ENCODE measurements at places on chromosomes 5 and 9.

DNA sequence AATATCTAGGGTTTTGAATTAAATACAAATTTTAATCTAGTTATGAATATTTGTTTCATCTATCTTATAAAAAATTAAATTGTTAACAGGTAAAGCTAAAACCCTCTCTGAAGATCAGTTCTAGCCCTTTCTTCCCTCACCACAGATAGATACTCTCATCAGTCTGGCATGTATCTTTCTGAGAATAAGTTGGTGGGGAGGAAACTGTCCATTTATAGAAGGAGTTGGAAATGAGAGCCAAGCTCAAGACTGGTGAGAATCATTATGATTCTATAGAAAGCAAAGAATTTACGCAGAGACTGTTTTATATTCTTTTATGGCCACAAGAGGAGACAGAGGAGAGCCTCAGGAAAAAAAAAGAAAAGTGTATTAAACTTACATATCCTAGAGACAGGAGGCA is 59.0 kb downstream of the STARD4 start:
- no peak for DNase-seq

DNA sequence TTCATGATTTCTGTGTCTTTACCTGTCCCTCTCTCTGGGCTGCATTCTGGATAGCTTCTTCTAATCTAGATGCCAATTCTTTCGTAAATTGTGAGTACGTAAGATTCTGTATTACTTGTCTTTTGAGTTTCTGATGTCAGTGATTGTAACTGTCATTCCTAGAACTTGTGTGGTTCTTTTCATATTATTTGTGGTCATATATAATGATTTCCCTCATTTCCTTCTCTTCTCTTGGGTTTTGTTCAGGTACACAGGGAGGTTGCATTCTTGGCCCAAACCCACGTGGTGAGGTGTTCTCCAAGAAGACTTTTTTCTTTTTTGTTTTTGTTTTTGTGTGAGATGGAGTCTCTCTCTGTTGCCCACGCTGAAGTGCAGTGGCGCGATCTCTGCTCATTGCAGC is 13.8 kb downstream of the UGCG start:
- no peak for DNase-seq

- no peak for DNase-seq
Observed at GRCh38 chr5:41794471-41794870, 75.8 kb downstream of the OXCT1 start.

DNA sequence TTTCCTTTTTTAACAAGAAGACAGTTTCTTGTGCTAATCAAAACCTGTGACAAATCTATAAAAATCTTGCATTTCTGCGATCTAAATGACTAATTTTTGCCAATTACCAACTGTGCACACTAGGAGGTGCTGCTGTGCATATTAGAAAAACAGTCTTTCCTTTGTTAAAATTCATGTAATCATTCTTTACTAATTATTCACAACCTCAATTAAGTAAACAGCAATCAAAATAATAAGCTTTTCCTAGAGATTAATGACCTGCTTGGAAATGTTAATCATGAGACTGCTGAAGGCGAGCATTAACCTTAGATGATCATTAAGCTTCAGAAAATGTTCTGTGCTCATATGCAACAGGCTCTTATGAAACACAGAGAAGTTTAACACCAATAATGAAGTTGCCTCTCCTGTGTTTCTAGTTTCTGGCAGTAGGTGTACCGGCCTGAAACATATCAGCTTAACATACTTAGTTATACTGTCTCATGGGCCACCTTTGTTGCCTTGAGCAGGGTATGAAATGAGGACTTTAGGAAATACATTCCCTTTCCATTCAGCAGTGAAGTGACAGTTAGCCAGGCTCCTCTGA is 17.7 kb downstream of the RFESD start:
- no peak for DNase-seq

DNA sequence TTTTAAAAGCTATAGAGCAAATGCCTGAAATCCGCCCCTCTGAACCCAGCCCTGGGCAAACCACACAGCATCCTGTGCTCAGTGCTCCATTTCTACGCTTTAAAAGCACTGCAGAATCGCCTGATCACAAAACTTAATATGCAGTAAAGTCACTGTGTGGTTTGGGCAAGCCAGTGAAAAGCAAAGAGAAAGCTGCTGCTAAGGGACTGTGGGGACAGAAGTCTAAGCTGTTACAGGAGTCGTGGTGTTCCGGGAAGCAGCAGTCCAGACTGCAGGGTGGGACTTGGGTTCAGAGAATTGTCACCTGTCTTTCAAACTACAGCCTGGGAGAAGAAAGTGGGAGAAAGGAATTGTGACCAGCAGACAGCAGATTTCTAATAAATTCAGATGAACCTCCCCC is 8.2 kb downstream of the RAPGEF1 start:
- no peak for DNase-seq

DNA sequence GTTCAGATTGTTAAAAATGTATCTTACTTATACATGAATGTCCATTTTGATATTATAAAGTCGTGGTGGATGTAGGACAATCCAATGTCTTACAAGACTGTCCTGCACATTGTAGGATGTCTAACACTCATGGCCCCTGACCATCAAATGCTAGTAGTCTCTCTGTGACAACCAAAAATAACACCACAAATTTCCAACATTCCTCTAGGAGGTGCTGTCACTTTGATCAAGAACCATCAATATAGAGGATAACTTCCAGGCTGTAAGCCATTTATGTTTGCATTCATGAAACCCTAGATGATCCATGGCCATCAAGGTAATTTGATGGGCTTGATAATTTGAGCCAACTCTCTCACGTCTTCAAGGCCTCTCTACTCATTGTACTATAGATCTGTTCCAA is 20.5 kb upstream of the ZFR start:
- DNase-seq, result no peak

- DNase-seq, result no peak
Observed at GRCh38 chr9:114682846-114683245, 854 bp upstream of the TEX48 start.

DNA sequence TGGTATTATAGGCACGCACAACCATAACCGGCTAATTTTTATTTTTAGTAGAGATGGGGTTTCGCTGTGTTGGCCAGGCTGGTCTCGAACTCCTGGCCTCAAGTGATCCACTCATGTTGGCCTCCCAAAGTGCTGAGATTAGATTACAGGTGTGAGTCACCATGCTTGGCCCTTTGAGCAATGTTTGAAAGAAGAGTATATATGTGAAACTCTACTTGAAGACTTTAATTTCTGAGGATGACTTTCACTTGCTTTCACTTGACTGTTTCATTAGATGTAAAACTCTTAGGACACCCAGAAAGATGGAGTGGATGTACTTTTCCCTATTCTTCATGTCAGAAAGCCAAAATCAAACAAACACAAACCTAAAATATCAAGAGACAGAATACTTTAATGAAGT is 43.8 kb upstream of the GAS1 start:
- no peak for DNase-seq

DNA sequence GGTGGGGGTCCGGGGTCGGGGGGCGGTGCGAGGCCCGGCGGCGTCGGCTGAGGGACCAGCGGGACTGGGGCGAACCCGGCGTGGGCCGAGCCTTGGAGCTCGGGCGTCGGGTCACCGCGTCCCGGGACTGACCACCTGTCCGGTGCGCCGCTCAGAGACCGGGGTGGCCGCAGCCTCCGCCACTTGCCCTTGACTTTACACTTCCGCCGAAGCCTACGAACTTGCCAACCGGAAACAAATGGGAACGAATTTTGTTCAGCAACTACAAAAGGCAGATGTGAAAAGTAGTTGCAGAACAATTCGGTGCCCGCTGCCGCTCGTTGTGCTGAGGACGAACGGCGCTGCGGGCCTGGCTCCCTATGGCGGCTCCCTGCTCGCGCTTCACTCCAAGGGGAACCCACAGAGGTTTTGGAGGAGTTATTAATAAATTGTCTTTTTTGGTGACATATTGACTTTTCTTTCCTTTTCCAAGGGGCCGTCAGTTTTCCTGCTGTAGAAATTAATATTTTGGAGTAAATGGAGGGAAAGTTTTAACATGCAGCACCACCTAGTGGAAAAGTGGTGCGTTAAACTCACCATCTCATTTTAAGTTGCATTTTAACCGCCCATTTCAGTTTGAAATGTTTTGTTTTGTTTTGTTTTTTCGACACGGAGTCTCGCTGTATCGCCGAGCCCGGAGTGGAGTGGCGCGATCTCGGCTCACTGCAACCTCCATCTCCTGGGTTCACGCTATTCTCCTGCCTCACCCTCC is 490 bp downstream of the PCBD2 start:
- DNase-seq, result peak; percentile 16

Measured in stimulated activated CD8-positive, alpha-beta memory T cell treated with anti-CD3 and anti-CD28 coated beads, Interleukin-15, amount 100 ng/mL, for 4 hours (primary cell).